CD8-positive, alpha-beta T cell (primary cell): ENCODE measurements at places on chromosomes 13 and 19. TPM values are rescaled to one million over a fixed set of nuclear protein-coding genes. Genes with fewer than 3 reads are reported as not detected.

- no peak for DNase-seq
Observed at GRCh38 chr19:993361-993830, 6.8 kb upstream of the GRIN3B start.

NLRP9 gene
- total RNA-seq, result not detected

PIP5K1C gene
- 12.2 TPM for total RNA-seq

DNA sequence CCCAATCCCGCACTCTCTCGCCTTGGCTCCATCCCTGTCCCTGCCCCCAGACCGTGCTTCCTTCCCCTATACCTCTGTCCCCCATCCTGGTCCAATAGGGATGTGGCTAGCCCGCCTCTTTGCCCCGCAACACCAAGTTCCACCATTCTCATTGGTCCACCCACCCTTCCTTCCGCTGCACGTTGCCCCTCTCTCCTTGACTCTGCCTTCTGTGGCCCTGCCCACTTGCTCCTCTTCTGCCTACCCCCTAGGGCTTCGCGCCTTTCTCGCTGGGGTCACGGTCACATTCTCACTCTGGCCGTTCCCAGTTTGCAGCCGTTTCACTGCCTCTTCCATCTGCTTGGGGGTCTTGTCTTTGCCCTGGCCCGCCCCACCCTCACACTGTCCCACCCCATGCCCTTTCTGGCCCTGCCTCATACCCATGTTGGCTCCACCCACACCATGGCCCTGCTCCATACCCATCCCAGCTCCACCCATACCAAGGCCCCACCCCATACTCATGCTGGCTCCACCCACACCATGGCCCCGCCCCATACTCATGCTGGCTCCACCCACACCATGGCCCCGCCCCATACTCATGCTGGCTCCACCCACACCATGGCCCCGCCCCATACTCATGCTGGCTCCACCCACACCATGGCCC is 4.5 kb upstream of the ARHGAP45 start:
- no peak for DNase-seq

- DNase-seq, result no peak
Observed at GRCh38 chr19:23949611-23950010, 34.9 kb downstream of the ZNF726 start.

DNA sequence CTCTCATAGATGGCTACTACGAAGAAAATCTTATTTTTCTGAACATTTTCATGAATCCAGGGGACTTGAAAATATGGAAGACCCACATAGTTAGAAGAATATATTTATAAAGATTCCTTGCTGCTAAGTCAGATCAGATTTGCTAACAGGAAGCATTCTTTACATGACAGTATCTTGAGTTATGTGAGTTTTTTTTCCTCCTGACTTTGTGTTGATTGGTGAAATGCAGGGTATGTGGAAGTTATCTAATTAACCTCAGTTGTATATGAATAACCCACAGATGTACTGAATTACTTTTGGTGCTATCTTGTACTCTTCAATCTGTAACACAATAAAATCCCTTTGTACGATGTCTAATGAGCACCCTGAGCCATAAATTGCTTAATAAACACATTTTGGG is 53.8 kb downstream of the ESD start:
- no peak for DNase-seq

DNA sequence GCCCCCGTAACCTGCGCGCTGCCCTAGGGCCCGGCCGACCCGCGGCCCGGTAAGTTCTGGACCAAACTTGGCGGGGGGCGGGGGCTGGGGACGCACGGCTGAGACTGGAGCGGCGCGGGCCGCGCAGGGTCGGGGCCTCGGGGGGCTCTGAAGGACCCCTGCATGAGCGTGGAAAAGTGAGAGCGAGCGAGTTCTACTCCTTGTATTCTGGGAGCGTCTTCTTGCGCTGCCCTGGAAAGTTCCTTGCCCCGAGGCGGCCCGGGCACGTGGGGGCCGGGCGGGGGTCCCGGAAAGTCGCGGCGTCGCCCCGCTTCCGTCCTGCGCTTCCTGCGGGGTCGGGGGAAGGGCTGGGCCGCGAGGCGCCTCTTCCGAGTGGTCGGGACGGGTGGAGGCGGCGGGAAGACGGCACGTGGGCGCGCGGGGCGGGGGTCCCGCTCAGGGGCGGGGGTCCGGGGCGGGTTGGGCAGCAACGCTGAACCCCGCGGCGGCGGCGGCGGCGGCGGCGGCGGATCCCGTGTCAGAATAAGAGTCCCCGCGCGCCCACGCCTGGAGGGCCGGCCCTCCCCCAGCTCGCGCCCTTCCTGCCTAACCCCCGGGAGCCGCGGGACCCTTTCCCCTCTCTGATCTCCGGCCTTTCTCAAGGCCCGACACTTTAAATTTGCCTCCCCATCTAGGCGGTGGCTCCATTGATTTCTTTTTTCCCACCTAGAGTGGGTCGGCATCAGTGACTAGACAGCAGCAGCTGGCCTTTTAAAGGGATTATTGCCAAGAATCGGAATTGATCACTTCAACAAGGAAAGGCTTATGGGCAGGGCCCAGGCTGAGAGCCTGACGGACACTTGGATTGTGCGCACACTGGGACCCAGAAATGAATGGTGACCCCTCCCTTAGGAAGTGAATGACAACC is 749 bp downstream of the GATAD2A start:
- DNase-seq, result peak; percentile 40

LRP3 gene
- not detected for total RNA-seq

GRCh38 chr19:48695743-48696352 is at the start of gene FUT2:
TSS of gene FUT2 (plus strand) at chr19:48695971. CDS start at chr19:48702957, 6,986 bp downstream.
- DNase-seq, result no peak

DNA sequence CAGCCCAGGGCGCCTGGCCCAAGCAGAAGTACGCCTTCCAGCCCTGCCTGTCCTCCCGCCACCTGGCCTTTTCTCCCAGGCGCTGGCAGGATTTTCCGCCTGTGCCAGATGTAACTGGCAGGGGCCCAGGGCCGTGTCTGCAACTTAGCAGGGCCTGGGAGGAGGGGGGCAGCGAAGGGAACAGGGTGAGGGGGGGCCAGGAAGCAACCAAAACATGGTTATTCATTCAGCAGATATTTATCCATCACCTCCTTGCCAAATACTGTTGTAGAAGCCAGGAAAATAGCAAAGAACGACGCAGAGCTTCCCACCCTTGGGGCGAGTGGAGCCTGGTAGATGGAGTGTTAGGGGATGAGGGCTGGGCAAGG is 5.6 kb downstream of the TLE6 start:
- DNase-seq, result no peak
